Calu3 (cell line): ENCODE measurements at places on chromosomes 16 and 17. TPM values are rescaled to one million over a fixed set of nuclear protein-coding genes. Genes with fewer than 3 reads are reported as not detected.

DNA sequence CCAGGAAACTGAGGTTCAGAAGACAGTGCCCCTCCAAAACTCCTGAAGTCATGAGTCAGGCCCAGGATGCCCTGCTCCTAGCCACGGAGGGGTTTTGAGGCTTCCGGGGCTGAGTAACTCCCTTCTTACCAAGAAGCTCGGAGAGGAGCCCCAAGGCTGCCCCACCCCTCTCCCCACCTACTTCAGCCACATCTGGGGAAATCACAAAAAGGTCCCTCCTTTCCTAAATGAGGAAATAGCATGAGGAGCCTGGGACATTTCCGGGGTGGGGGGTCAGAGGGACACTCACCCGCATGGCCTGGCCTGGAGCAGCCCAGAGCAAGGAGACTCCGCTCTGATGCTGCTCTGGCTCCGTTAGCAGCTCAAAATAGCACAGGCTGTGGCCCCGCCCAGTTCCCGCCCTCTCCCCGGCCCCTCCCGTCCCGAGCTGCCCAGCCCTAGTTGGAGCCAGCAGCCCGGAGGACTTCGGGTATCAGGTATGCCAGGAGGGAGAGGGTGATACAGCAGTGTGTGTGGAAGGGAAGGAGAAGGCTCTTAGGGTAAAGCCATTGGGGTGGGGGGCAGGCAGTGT is 40.1 kb downstream of the MYO18A start:
- no peaks in the 10 kb centered on the region for H3K27me3 ChIP-seq
- H3K4me1 ChIP-seq, result peaks cover 33% of the 10 kb centered on the region
- DNase-seq, result peak; percentile 56
- peaks cover 4% of the 10 kb centered on the region for H3K36me3 ChIP-seq
- H3K4me3 ChIP-seq, result no peak overlapping the region

GRCh38 chr16:30033270-30033669 is 2.2 kb upstream of the TLCD3B start:
- H3K27me3 ChIP-seq, result peaks cover 76% of the 10 kb centered on the region
- no peak overlapping the region for H3K4me3 ChIP-seq
- DNase-seq, result no peak
- peaks cover under 1% of the 10 kb centered on the region for H3K4me1 ChIP-seq
- no peaks in the 10 kb centered on the region for H3K36me3 ChIP-seq
- H3K27ac ChIP-seq, result no peak overlapping the region

DNA sequence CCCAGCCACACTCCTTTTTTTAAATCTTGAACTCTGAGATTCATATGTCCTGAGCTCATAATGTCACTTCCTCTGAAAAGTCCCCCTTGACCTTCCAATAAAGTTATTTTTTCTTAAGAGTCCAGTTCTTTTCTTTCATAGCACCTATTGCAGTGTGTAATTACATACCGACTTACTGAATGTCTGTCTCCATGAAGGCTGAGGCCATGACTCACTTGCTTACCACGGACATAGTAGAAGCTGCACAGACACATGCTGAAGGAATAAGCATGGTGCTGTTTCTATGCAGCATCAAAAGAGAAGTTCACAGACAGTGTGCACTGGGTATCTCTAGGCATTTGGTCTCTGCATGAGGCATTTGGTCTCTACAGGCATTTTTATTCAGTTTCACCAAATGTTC is 77.2 kb downstream of the C17orf67 start:
- no peaks in the 10 kb centered on the region for H3K36me3 ChIP-seq
- no peak overlapping the region for H3K27ac ChIP-seq
- no peak overlapping the region for H3K4me3 ChIP-seq
- peaks cover 27% of the 10 kb centered on the region for H3K27me3 ChIP-seq
- H3K4me1 ChIP-seq, result peaks cover 8% of the 10 kb centered on the region

The GNAO1 gene
- total RNA-seq, result 0.17 TPM in 1 of 2 replicates, not detected in the other

The KIF2B gene
- not detected in 2 replicates for total RNA-seq

DNA sequence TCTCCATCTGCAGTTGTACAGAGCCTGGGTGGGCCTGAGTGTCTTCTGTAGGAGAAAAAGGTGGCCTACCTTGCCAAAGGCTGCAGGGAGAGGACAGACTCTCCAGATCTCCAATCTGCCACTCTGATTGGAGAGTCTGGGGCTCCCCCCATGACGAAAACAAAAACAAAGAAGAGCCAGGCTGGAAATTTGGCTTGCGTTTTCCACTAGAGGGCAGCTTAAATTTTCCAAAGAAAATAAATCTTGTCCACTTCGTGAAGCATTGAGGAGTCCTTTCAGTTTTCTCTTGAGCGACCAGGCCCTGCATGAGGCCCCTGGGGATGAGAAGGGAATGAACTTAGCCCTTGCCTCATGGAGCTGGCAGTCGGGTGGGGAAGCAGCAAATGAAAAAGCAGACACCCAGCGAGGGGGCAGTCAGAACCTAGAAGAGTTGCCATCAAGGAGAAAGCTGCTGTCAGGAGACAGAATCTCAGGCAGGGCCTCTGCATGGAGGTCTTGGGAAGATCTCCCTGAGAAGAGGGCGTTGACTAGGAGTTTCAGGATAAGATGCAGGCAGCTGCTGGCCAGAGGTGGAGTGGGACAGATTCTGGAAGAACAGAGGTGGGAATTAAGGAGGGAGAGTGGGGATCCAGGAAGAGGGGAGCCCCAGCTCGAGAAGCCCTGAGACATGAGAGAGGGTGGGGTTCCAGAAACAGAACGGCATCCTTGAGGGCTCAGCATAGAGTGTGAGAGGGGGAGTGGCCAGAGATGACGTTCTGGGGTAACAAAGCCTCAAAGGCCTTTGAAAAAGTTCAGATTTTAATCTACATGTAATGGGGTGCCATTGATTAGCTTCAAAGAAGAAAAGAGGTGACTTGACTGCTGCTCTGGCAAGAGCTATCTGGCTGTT is 8.4 kb upstream of the SHCBP1 start:
- no peaks in the 10 kb centered on the region for H3K36me3 ChIP-seq
- peaks cover 11% of the 10 kb centered on the region for H3K4me1 ChIP-seq
- DNase-seq, result peak; percentile 35
- H3K27ac ChIP-seq, result no peak overlapping the region
- peaks cover 11% of the 10 kb centered on the region for H3K27me3 ChIP-seq

- H3K27ac ChIP-seq, result no peak overlapping the region
- peaks cover 60% of the 10 kb centered on the region for H3K27me3 ChIP-seq
- no peak overlapping the region for H3K4me3 ChIP-seq
- no peak for DNase-seq
- peaks cover 9% of the 10 kb centered on the region for H3K4me1 ChIP-seq
- H3K36me3 ChIP-seq, result no peaks in the 10 kb centered on the region
Measured at GRCh38 chr16:23274968-23275367, 27.1 kb upstream of the SCNN1B start.

- peaks cover 12% of the 10 kb centered on the region for H3K4me1 ChIP-seq
- no peak for DNase-seq
- no peaks in the 10 kb centered on the region for H3K36me3 ChIP-seq
- H3K27ac ChIP-seq, result no peak overlapping the region
Measured at GRCh38 chr16:22886927-22887326, 73.0 kb downstream of the HS3ST2 start.

GRCh38 chr17:37019117-37019740 is 70.5 kb downstream of the AATF start:
- no peak for DNase-seq
- no peak overlapping the region for H3K4me3 ChIP-seq
- peaks cover 32% of the 10 kb centered on the region for H3K27me3 ChIP-seq
- no peak overlapping the region for H3K27ac ChIP-seq
- H3K36me3 ChIP-seq, result no peaks in the 10 kb centered on the region

The JUP gene
- total RNA-seq, result 695 and 705 TPM in 2 replicates

- H3K27me3 ChIP-seq, result peaks cover 55% of the 10 kb centered on the region
- no peaks in the 10 kb centered on the region for H3K4me1 ChIP-seq
- H3K27ac ChIP-seq, result no peak overlapping the region
- no peaks in the 10 kb centered on the region for H3K36me3 ChIP-seq
Measured at GRCh38 chr17:65552214-65552613, 9.2 kb downstream of the AXIN2 start.

- H3K4me1 ChIP-seq, result peaks cover 54% of the 10 kb centered on the region
- no peak overlapping the region for H3K27ac ChIP-seq
- DNase-seq, result no peak
- peaks cover 64% of the 10 kb centered on the region for H3K36me3 ChIP-seq
- H3K4me3 ChIP-seq, result no peak overlapping the region
- H3K27me3 ChIP-seq, result no peaks in the 10 kb centered on the region
Measured at GRCh38 chr16:67860589-67861398, 12.1 kb upstream of the EDC4 start.

The CA7 gene
- total RNA-seq, result not detected in 2 replicates

The ASIC2 gene
- total RNA-seq, result not detected in 2 replicates

The CSF3 gene
- total RNA-seq, result 0.38 TPM in 1 of 2 replicates, not detected in the other

The NPIPA1 gene
- total RNA-seq, result 112 and 114 TPM in 2 replicates

The SRCAP gene
- 84.6 and 90.8 TPM in 2 replicates for total RNA-seq

The CD300A gene
- total RNA-seq, result 0.45 TPM in 1 of 2 replicates, not detected in the other

The NR1D1 gene
- 35.0 and 36.4 TPM in 2 replicates for total RNA-seq
